ENCODE measurements at places on chromosomes 6 and 20. TPM values are rescaled to one million over a fixed set of nuclear protein-coding genes. Genes with fewer than 3 reads are reported as not detected.

GRCh38 chr20:61531553-61532345 lies 279.7 kb downstream of the CDH4 start:
- no peak for DNase-seq

PTPRK gene
- total RNA-seq, result 30.4 TPM

- DNase-seq, result no peak
Observed at GRCh38 chr6:112332274-112332673, 14.9 kb upstream of the RFPL4B start.

GRCh38 chr6:161273274-161273751 lies 548 bp downstream of the AGPAT4 start:
- DNase-seq, result peak; percentile 49

DNA sequence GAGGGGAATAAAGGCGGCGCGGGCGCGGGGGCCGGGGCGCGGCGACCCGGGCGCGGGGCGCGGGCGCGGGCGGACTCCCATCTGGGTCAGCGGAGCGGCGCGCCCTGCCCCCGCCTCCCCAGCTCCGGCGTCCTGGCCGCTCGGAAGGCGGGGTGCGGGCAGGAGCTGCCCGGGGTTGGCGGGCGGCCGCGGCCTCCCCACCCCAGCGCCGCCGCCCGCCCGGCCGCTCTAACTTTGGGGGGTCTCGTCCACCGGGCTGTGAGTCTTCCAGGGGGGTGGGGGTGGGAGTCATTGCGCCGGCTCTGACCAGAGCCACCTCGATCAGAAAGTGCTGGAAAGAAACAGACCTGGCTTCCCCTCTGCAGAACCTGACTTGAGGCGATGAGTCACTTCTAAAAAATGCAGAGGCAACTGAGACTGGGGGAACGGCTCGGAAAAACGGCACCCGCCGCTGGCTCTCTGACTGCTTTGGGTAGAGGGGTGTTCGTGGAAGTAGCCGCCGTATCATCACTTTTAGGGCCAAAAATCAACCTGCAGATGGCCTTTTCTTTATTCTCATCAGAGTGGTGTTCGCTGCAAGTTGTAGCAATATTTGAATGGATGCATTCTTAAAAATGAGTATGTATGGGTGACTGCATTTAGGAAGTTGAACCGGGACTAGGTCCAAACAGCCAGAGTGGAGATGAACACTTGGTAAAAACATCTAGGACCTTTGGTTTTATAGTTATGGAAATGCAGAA lies 667 bp downstream of the CAP2 start:
- peak; percentile 29 for DNase-seq

EGFL8 gene
- total RNA-seq, result 39.3 TPM

ZSWIM1 gene
- total RNA-seq, result 17.0 TPM

GRCh38 chr6:85580118-85580877 lies 13.4 kb downstream of the SNX14 start:
- no peak for DNase-seq

DNA sequence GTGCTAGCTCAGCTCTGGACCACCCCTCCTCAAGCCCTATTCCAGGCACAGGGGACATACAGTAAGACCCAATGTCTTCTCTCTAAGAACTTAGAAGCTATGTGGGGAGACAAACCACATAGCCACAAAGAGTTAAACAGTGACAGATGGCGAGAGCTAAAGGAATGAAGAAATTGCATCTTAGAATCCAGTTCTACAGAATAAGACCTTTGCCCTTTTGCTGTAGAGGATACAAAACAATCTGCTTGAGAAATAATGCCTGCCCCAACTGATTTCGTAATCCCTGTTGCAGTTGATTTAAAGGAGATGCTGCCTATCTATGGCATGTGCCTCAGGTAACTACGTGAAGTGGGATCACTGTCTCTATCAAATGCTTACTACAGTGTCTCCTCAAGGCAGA lies 31.2 kb downstream of the TNFRSF21 start:
- no peak for DNase-seq

DNA sequence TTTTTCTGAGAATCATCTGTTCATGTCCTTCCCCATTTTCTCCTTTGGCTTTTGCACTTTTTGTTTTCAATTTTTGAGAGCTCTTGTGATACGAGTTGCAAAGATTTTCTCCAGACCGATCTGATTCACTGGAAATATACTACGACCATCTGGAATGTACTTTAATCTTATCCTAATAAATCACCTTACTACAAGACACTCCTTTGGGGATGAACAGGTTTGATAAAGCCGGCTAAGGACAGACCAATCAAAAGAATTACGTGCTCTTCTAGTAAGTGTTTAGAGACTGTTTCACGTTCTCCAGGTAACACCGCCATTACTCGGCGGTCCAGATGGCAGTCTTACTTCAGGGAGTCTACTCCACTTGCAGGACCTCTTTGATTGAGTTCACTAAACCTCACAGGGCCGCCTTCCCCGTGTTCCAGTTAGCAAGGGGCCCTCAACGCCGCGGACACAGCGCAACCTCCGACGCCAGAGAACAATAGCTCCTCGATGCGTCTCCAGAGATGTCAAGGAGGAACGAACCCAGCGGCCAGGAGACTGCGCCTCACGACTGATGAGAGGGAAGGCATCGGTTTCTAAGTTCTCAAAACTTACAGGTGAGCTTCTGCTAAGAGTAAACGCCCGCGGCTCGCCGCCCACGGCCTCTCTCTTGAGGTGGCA lies 920 bp upstream of the WTAP start:
- no peak for DNase-seq

DNA sequence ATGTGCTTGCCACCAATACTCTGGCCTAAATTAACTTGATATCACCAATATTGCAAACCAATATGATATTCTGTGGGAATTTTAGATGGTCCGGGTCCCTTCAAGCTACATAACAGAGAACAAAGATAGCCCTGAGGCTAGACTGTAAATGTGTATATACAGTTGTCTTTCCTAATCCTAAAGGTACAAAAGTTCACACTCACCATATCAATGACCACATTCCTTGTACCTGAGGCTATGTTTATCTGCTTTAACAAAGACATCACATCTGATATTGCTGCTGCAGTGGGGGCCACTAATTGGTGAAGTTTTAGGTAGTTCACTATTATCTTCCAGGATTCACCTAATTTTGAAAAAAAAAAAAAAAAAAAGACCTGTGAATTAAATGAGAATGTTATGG lies 38.6 kb upstream of the VGLL2 start:
- no peak for DNase-seq

Measured in neural crest cell (in vitro differentiated cells).